CD4-positive, alpha-beta T cell treated with Interleukin-1 beta for 1 hour (primary cell): ENCODE measurements at places on chromosomes 7 and 10.

DNA sequence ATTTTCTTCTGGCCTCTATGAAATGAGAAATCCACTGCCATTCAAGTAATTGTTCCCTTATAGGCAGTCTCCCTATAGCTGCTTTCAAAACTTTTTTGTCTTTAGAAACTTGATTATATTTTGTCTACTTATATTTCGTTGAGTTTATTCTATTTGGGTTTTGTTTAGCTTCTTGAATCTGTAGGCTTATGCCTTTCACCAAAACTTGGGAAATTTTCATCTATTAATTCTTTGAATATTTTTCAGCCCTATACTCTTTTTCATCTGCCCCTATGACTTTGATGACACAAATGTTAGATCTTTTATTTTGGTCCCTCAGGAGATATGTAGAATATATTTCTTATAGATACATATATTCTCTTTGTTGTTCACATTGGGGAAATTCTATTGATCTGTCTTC lies 48.3 kb upstream of the HHEX start:
- DNase-seq: no peak

DNA sequence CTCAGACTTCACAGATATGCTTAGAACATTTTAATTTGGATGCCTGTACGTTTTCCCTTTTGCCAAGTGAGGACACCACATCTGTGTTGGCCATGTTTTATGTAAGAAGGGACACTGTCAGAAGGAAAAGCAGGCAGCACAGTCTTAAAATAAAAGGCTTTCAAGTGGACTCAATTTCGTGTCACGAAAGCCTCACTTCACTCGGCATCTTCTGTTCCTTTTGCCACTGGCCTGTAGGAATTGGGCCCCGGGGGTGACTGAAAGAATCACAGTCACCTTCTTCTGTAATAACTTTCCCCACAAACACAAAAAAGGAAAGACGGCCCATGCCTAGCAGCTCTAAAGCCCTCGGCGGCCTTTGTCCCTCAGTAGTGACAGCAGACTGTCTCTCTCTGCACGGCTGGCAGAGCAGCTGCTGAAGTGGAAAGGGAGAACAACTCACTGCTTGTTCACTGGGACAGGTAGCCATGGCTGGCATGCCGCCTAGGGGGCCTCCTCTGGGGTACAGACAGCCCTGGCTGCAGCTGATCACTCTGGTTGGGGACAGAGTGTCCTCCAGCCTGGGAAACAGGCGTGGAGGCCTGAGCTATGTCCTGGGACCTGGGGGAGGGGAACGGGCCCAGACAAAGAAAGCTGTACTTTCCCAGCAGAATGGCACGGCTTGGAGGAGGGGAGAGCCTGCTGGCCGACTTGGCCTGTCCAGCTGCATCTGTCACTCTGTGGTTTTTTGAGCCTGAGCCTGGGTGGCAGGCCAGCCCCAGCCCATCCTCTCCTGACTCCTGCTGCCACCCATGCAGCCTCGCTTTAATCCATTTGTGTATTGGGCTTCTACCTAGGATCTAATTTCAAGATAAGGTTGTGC lies 4.4 kb downstream of the RASSF4 start:
- DNase-seq: no peak

- DNase-seq: no peak
Observed at GRCh38 chr7:7565746-7566650, 686 bp upstream of the MIOS start.

GRCh38 chr7:124349443-124349842 lies 316.6 kb upstream of the TMEM229A start:
- DNase-seq: no peak

DNA sequence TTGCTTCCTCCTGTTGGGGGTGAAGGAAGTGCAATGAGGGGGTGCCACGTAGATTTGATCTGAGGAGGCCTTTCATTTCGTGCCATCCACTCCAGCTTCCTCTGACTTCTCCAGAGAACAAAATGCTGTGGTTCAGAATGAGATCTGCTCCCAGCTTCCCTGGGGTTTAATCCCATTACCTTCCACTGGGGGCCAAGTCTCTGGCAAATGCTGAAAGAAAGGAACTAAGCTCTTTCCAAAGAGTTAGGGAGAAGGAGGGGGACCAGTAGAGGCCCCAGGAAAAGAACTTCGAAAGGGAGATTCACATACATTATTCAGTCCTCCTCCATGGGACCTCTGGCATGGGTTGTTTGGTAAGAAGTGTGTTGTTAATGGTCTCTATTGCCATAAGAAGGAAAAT lies 727.0 kb downstream of the TYW1 start:
- DNase-seq: no peak

- no peak for DNase-seq
Observed at GRCh38 chr7:114786455-114786854, 135.4 kb upstream of the MDFIC start.

GRCh38 chr7:8390262-8390626 lies 43.2 kb upstream of the NXPH1 start:
- no peak for DNase-seq

- DNase-seq: no peak
Observed at GRCh38 chr7:154990964-154991540, 11.9 kb downstream of the PAXIP1 start.

GRCh38 chr10:79399223-79399831 lies 46.1 kb downstream of the ZCCHC24 start:
- no peak for DNase-seq

DNA sequence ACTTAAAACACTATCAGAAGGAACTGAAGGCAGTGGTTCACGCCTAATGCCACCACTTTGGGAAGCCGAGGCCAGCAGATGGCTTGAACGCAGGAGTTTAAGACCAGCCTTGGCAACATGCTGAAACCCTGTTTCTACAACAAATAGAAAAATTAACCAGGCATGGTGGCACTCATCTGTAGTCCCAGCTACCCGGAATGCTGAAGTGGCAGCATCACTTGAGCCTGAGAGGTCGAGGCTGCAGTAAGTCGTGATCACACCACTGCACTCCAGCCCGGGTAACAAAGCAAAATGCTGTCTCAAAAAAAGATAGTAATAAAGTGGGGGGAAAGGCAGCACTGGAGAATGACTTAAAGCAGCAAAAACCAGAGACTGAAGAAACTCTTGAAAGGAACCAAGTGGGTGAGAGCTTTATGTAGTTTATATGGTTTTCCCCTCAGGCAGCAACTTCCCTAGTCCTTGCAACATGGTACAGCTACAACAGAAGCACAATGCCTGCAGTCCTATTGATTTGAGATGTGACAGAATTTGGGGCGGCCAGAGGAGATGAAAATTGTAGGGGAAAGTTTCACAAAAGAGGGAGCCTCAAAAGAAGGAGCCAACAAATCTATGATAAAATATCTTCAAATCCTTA lies 38.1 kb downstream of the GDI2 start:
- DNase-seq: no peak

- DNase-seq: no peak
Observed at GRCh38 chr7:155333346-155334234, 35.9 kb downstream of the INSIG1 start.

DNA sequence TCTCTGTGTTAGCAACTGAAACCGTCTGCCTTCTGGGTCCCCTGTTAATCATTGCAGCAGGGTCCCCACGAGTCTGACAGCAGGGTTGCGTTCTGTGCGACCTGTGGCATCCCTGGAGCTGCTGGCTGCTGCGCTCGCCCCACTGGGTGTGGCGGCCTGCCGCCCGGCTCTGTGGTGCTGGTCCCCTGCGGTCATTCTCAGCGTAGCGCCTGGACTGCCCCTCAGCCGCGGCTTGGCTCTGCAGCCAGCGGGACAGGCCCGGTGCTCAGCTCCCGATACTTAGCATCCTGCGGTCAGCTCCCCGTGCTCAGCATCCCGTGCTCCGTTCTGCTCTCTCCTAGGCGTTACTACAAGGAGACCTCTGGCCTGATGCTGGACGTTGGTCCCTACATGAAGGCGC lies 35.0 kb downstream of the LHPP start:
- DNase-seq: no peak

GRCh38 chr7:98641646-98642500 lies 24.8 kb downstream of the NPTX2 start:
- DNase-seq: no peak

GRCh38 chr7:87116315-87116714 lies 35.9 kb upstream of the DMTF1 start:
- DNase-seq: no peak

GRCh38 chr10:34172936-34173533 lies 642.1 kb downstream of the PARD3 start:
- DNase-seq: peak; percentile 12

DNA sequence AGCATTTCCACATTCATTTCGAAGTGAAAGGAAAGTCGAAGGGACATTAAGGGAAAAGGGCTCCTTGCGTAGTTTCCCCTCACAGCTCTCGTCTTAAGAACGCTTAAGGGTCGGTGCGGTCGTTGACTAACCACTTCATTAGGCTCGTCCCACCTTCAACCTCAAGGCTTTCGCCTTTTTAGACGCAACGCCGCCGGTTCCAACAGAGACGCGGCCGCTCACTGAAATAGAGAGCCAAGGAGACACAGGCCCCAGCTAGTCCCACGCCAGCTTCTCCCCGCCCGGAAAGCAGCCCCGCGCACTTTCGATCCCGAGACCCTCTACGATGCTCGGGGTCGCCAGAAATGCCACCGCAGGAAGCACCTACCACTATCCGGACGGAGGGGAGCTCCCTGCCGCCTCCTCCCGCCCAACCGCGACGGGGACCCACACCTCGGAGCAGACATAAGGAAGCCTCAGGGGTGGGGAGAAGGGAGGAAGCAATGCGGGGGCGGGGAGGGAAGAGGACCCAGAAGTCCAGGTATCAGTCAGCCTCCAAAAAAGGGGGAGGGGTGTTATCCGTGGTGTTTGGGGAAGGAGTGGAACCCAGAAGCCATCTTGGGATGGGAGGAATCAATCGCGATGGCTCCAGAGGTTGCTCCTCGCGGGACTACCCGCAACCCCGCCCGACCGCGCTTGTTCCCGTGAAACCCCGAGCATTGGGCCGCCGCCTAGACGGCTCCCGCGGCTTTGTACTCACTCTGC lies 559 bp downstream of the TRA2A start:
- DNase-seq: peak; percentile 52

DNA sequence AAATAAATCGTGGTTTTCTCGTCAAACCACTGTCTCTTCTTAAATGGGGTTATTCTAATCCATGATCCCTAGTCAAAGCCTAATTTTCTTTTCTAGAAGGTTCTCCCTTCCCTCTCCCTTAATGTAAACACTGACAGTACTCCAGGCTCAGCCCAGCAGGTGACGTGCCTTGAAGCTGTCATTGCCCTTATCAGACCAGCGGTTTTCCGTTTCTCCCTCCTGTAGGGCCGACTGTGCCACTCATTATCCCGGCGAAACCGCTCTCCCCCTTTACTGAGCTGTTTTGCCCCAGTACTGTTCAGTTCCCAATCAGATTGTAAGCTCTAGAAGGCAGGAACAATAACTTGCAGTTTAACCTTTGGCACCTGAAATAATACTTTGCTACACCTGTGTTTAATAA lies 153.5 kb upstream of the RHEB start:
- no peak for DNase-seq

DNA sequence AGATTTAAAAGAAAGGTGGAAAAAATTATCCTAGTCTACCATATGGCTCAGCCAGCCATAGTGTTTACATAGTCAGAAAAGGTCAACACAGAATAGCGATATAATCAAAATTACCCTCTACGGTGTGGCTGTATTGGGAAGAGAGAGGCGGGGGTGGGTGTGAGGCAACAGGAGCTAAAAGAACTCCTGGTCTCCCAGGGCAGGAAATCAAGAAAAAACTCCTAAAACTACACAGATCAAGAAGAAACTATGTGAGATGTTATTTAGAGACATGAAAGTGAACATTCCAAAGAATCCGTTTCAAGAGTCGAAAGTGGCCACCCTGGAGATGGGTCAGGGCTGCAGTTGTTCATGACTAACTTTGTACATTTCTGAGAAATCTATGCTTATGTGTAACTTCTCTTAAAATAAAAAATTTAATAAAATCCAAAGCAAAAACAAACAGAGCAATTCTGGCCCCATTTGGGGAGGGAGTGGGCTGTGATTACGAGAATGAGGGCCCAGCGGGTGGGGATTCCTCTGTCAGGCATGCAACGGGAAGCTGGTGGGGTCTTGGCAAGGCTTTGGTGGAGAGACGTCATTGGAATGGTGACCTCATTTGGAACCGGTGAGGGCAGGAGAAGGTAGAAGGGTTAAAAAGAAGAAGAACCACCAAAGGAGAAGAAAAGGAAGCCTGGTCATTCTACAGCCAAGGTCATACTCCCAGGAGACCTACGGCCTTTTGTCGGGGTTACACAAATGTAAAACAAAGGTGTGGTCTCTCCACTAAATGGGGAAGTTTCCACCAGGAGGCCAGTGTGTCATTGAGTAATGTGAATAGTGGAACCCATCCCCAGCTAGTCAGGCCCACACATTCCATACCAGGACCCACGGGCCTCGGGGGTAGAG lies 71.2 kb upstream of the DUSP5 start:
- DNase-seq: no peak

DNA sequence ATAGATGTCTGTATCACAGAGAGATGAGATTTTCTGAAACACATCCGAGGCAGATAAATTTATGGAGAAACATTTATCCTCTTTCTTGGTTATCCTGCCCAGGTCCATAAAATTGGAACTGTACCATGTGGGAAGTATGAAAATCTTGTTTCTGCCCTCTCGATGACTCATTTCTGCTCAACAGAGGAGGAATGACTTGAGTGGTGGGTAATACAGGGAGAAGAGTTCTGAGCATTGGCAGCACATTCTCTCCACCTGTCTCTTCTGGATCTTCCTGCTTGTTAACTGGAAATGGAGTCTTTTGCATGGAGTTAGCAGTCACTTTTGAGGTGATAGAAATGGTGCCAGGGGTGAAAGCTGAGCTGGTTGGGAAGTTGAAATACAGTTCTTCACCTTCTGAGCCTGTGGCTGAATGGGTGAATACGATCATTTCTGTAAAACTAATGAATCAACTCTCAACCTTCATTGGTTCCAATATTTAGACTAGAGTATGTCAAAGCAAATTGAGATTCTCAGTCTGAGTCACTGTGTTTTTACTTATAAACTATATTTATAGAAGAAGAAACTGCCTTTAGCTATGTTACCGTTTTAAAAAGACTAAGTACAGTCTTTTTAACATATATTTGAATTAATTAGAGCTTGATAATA lies 945.5 kb downstream of the SORCS3 start:
- no peak for DNase-seq

DNA sequence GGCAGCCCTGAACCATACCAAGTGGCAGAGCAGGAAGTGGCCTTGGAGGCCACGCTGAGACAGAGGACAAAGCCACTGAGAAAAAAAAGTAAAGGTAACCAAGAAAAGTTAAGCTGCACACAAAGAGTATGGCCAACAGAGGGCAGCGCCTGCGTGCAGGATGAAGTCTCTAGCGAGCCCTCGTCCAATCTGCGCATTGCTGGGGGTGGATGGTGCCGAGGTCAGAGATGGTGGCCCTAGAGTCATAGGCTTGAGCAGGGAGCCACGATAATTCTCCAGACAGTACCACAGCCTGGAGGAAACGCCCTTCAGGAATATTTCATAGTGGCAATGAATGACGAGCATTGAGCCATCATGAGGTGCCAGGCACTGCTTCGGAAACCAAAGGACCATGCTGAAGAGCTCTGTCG lies 9.7 kb downstream of the ATP6V0E2 start:
- DNase-seq: peak; percentile 60

GRCh38 chr7:139522830-139523198 lies 671 bp upstream of the CLEC2L start:
- no peak for DNase-seq

DNA sequence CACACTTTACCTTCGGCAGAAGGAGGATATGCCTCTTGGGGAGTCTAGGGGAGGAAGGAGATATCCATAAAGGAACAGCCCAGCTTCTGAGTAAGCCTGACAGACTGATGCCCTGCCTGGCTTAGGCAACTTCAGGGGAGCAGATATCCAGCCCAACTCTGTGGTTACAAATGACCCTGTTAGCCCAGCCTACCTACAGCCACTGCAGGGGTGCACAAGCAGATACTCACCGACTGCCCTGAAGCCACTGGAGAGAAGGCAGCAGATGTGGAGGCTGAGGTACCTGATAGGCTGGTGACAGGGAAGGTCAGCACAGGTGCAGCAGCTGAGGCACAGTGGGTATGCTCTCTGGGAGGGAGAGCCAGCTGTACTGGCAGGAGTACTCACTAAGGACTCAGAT lies 770.2 kb downstream of the GRID1 start:
- no peak for DNase-seq
